ENCODE measurements at places on chromosomes 6 and 20. TPM values are rescaled to one million over a fixed set of nuclear protein-coding genes. Genes with fewer than 3 reads are reported as not detected.

WFDC13 gene
- total RNA-seq = not detected

SMIM26 gene
- 51.9 TPM for total RNA-seq

MROH8 gene
- total RNA-seq = 0.65 TPM

TCF21 gene
- not detected for total RNA-seq

KIAA1755 gene
- total RNA-seq = not detected

DNA sequence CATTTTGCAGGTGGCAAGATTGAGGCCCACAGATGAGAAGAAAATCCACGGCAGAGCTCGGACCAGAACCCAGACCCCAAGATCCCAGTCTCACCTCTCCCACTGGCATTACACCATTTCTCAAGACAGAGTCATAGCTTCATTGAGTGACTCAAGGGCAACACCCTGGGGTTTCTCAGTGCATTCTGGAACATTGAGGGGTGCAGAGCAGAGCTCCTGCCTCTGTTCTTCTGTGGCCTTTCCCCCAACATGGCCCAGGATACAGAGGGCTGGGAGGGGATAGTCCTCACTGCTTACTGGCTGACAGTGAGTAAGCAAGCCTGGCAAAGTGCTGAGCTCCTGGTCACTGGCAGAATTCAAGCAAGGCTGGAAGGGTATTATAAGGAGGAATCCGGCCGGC, 74.0 kb downstream of the MDGA1 start:
- DNase-seq = no peak

FERMT1 gene
- total RNA-seq = under 0.01 TPM

GRCh38 chr6:43986177-43986825, 141.0 kb downstream of the MRPL14 start:
- DNase-seq = no peak

DNA sequence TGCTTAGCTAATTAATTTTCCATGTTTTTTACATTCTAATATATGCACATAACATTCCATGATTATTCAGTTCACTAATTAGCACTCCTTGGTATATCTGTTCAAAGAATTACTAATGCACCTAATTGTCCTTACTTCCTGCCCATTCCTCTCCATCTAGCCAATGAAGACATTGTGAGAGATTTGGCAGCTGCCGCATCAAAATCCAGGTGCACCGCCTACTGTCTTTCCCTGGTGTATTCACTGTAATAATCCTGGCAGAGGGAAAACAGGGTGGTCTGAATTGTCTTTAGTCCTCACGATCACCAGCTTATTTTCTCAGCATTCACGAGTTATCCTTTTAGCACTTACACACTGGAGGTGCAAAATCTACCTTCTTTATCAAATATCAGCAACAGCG, 61.0 kb upstream of the SCGN start:
- DNase-seq = no peak

GRCh38 chr6:70668499-70668812, 773 bp downstream of the SMAP1 start:
- DNase-seq = peak; percentile 46

- DNase-seq = no peak
These were observed 657.9 kb upstream of the HS3ST5 start for GRCh38 chr6:115000736-115001135.

GRCh38 chr6:32973144-32974015, 5.0 kb downstream of the BRD2 start:
- peak; percentile 64 for DNase-seq

SMOC2 gene
- not detected for total RNA-seq

DNA sequence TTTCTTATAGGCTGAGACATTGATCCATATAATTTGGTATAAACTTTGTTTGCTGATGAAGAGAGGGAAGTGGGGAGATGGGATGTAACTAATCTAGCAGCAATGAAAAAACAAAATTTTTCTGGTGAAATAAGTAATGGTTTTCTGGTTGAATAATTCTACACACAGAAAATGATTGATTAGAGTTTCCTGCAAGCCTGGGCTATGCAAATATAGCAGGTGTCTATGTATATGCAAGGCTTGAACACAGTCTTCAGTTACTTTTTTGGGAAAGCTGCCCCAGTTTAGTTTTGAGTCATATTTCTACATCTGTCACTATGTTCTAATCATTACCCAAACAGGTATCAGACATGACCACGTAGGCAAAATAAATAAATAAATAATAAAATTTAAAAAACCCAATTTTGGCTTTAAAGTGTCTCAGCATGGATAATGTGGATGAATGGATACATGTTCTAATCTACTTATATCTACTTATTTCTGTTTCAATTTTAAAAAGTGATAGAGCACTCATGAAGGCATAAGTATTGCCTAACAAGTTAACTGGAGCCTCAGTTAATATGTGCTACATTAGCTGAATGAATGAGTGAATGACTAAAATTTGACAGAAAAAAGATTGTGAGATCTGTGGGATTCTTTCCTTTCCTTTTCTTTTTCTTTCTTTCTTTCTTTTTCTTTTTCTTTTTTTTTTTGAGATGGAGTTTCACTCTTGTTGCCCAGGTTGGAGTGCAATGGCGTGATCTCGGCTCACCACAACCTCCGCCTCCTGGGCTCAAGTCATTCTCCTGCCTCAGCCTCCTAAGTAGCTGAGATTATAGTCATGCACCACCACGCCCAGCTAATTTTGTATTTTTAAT, 37.2 kb upstream of the TFB1M start:
- DNase-seq = no peak
